ENCODE measurements at places on chromosomes 6 and 20.
A peak's percentile ranks its signal among the peaks of the same experiment; 100 is the strongest.

- DNase-seq: no peak
These were observed 54.8 kb upstream of the BMP6 start for GRCh38 chr6:7671076-7671475.

- DNase-seq: no peak
These were observed 49.7 kb downstream of the NOL4L start for GRCh38 chr20:32535316-32535952.

GRCh38 chr6:82056567-82056966 is 191.0 kb downstream of the IBTK start:
- no peak for DNase-seq

DNA sequence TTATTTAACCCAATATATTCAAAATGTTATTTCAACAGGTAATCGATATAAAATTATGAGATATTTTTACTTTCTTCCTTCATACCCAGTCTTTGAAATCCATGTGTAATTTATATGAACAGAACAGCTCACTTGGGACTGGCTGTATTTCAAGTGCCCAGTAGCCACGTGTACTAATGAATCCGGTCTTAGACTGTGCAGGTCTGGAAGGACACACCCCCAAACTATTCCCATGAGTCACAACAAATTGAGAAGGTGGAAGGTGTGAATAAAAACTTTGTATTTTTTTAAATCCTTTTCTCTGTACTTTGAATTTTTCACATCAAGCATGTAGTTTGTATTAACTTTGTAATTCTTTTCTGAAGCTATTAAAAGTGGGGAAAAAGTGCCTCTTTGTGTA is 2.8 kb downstream of the UNC5CL start:
- DNase-seq: no peak

DNA sequence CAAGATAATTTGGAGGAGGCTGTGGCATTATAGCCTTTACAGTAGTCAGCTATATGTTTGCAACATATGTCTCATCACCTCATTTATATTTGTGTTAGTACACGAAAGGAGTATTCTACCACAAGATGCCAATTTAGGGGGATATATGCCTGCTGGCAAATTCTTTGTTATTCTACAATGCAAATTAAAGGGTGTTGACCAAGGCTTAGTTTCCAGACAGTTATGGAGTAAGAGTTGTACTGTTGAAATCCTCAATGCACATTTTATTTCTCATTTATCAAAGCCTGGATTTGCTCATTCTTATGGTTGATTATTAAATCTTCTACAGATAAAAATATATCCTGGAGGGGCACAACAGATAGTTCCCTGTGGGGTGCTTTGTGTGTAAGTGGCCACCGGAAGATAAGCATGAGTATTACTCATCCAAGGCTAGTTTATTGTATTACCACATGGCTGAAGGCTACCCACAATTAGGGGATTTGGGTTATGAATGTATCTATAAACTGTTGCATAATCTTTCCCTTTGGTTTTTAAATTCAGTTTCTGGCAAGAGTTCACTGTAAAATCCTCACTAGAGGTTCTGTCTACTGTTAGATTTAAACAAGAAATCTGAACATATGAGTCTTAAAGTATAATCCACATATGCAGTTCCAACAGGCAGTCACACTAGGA is 9.0 kb downstream of the CST9 start:
- no peak for DNase-seq

GRCh38 chr6:79005024-79005423 is 73.0 kb downstream of the PHIP start:
- no peak for DNase-seq

DNA sequence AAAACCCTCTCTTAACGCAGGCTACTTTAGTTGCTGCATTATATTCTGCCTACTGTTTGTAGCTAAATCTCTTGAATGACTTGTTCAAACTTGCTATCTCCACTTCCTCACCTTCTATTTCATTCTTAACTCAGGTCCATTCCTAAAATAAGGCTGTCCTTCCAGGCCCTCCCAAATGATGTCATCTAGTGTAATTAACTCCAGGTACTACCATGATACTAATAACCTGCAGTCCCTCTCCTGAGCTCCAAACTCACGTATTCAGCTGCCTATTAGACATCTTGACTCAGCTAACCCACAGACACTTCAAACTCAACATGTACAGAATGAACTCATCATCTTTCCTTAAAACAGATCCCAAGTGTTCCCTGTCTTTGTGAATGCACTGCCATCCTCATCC is 10.5 kb upstream of the TOP1 start:
- DNase-seq: no peak

DNA sequence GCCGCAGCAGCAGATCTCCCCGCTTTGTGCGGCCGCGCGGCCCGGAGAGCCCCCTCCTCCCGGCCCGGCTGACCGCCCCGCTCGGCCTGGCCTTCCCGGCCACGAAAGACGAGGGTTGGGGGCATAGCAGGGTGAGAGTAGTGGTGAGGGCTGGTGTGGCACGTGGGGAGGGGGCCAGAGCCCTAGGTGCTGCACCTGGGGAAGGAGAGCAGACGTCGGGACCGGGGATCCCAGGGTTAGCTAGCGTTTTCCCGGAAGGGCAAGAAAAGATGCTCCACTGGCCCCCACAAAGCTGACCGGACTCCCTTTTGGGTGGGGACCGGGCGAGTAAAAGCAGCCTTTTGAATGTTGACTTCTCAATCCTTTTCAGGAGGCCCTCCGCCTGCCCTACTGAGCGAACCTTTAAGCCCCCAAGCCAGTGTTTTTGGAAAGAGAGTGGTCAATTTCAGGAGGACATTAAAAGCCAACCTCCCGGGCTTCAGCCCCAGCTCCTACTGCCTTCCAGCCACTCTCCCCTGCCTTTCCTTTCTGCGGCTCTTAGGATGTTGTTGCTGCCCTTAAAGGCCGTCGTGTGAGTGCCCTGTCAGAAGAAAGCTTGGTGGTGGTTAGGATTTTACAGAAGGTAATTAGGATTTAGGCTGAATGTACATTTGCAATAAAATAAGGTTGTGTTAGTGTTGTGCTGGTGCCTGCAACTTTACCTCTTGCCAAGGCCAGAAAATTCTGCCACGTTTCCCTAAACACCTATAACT is 648 bp upstream of the BACH2 start:
- no peak for DNase-seq

GRCh38 chr6:5132731-5133130 is 47.6 kb downstream of the PPP1R3G start:
- DNase-seq: no peak

DNA sequence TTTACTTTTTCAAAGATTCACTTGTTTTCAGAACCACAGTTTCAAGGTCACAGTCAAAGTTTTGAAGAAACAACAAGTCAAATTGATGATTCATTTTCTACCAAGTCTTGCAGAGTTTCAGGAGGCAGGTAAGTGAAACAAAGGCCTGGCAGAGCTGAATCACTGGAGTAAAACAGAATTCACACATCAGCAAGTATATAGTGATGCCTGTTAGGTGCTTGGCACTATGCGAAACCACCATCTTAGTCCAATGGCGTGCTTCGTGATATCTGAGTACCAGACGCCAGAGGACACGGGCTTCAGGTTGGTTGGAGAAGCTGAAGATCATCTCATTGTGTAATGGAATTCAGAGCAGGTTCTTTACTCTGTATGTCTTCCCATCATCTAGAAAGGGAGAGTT is 75.9 kb downstream of the RTN4IP1 start:
- DNase-seq: no peak

DNA sequence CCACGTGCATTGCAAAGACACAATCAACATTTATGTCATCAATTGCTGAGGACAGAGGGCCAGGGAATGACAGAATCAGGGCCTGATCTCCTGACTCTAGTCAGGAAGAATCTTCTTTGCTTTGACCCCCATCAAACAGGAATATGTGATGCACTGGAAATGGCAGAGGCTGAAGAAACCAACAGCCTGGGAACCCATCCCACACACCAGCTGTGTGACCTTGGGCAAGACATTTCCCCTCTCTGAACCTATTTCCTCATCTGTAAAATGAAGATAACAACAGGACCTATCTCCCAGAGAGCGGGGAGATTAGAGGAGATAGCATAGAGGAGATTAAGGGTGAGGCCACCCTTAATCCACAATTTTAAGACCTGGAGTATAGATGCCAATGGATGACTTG is 1.5 kb downstream of the HNF4A start:
- no peak for DNase-seq

DNA sequence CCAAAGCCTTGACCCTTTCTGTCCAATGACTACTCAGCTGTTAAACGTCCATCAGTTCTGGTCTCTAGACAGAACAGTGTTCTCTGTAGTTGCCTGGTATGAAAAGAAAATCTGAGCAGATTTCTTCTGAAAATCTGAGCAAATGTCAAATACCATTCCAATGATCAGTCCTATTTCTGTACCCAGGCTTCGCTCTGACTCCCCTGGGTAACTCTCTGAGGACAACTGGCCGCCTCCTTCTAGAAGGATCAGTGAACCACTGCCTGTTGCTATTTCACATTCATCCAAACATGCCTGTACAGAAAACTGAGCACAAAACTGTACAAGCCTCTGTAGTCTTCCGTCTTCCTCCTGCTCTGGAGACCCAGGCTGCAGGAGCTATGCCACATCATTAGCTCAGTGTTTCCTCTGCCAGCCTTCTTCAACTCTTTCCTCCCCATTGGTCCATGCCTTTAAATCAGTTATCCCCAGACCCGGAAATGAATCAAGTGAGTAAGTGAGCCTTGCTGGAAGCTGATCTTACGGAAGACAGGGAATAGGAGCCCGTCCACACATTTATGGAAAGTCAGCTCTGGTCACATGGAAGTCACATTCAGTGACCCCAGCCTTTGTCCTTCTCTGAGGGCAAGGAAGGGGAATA is 63.3 kb downstream of the DAAM2 start:
- DNase-seq: no peak

DNA sequence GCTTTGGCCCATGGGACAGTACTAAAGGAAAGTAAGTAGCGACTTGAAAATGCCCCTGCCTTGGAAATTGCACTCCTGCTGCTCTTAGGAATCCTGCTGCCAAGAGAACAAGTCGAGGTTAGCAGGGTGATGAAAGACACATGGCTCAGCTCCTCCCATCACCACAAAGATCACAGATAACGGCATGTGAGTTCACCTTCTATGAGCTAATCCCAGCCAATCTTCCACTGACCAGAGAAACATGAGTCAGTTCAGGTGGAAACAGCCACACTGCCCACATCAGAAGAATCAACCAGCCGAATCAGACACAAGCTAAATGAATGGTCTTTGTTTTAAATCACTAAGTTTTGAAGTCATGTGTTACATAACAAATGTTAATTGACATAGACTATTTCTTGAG is 106.3 kb downstream of the PRKN start:
- no peak for DNase-seq

DNA sequence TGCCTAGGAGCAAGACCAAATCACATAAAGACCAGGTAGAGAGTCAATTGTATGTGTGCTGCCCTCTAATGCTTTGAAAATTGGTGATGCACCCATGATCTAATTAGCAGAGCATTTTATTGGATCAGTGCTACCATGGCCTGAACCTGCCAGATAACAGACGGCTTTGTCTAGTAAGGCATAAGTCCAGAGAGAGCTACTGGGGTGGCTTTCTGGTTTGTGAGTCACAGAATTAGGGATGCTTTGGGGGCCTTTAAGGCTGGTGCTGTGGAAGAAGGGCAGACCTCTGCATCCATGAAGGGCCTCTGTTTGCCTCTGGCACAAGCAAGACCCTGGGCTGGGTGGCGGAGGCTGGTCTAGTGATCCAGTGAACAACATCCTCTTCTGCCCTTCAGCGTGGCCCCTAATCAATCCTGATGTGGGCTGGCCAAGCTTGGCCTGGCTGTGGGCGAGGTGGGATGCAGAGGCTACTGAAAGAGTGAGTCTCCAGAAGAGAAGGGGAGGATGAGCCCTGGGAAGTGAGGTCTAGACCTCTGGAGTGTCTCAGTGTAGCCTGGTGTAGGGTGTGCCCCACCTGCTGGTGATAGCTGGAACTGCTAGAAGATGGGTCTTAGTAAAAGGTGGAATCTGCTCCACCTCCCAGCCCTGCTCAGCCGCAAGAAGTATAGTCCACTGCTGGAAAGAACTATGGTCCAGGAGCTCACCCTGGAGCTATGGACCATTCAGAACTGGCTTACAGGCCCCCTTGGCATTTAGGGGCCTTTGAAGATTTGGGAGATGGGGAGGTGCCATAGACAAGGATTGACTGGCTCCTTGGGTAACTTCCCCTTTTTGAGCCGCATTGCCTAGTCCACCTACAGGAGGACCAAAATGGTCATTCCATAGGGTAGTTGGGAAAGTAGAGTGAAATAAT is 36.7 kb upstream of the AAR2 start:
- DNase-seq: peak; percentile 91

GRCh38 chr20:1010659-1011058 is 8.5 kb upstream of the RSPO4 start:
- no peak for DNase-seq

GRCh38 chr20:37850724-37851355 is 52.1 kb upstream of the VSTM2L start:
- DNase-seq: no peak

DNA sequence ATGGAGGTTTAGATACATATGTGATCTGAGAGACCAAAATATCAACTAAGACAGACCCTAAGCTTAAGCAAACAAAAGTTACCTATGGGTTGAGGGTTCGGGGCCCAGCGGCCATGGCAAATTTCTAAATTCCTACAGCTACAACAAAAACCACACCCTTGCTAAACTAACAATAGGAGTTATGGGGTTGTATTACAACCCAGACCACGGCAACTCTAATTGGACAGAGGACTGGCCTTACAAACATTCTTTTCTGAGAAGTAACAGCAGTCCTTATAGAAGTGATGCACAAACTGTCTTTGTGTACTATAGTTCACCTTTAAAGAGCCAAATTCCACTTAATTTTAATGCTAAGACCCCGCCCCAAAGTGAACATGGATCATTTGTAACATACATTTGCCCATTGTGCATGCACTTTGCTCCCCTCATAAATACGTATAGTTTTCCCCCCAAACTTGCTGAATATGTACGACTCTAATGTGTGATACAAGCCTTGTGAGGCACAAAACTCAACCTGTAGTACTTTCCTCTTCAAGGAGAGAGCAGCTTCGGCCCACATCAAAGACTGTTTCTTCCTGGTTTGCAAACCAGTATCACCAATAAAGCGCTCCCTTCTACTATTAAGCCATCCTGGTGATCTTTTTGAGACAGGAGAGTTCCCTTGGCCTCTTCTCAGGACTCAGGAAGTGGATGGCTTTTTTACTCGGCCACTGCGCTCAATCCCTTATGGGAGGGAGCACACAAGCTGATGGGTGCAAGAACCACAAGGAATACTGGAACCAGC is 25.6 kb upstream of the MBOAT1 start:
- no peak for DNase-seq

- DNase-seq: no peak
These were observed 38.9 kb upstream of the STMND1 start for GRCh38 chr6:17062871-17063440.

DNA sequence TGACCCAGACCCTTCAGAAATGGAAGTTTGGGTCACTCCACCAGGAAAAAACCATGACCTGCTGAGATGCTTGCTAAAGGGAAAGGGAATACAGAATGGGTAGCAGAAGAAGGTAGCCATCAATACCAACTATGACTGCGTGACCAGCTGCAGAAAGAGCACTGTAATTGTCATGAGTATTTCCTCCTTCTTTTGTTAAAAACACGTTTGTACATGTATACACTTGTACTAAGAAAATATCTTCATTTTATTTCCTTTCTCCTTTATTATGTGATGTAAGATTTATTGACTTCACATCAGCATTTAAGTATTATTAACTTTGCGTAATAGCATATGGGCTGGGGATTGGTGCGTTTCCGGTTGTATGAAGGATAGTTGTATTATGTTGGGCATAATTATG is 12.6 kb upstream of the MUC21 start:
- no peak for DNase-seq

Measured in nephron progenitor cell (in vitro differentiated cells).